HFFc6 (cell line): ENCODE measurements at places on chromosomes 6 and 20. TPM values are rescaled to one million over a fixed set of nuclear protein-coding genes. Genes with fewer than 3 reads are reported as not detected.

The CPXM1 gene
- not detected in 3 replicates for total RNA-seq

- peak; percentile 2 for DNase-seq
Observed at GRCh38 chr20:20864351-20865096, 152.1 kb upstream of the RALGAPA2 start.

The OARD1 gene
- 13.4 and 13.7 TPM in 2 replicates for total RNA-seq

DNA sequence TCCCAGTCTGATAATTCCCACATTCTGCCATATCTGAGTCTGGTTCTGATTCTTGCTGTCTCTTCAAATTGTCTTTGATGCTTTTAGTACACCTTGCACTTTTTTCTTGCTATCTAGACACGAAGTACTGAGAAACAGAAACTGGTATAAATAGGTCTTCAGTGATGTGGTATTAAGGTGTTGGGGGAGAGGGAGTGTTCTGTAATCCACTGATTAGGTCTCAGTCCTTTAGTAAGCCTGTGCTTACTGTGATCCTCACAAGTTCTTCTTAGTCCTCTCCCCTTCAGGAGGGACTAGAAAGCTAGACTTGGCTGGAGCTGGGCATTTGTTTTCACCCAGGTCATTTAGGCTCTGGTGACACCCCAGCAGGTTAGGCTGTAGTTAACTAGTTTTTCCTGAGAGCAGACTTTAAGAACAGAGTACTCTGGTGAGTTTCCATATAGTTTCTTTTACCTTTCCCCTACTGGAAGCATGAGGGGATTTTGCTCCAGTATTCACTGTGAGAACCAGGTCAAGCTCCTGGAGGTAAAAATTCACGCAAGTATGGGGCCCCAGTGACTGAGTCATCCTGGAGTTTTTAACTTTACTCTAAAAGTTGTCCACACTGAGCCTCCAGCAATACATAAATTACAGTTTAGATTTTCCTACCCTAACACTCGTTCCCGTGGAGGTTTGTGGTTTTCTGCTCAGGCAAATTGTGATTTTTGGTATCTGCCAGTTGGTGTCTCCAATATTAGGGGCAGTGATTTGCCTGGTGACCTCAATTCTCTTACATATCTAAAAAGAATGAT lies 154.6 kb downstream of the CDKAL1 start:
- peak; percentile 20 for DNase-seq

The FAM83C gene
- total RNA-seq: not detected in 2 replicates

- DNase-seq: no peak
Observed at GRCh38 chr6:54361188-54361587, 52.9 kb downstream of the TINAG start.

DNA sequence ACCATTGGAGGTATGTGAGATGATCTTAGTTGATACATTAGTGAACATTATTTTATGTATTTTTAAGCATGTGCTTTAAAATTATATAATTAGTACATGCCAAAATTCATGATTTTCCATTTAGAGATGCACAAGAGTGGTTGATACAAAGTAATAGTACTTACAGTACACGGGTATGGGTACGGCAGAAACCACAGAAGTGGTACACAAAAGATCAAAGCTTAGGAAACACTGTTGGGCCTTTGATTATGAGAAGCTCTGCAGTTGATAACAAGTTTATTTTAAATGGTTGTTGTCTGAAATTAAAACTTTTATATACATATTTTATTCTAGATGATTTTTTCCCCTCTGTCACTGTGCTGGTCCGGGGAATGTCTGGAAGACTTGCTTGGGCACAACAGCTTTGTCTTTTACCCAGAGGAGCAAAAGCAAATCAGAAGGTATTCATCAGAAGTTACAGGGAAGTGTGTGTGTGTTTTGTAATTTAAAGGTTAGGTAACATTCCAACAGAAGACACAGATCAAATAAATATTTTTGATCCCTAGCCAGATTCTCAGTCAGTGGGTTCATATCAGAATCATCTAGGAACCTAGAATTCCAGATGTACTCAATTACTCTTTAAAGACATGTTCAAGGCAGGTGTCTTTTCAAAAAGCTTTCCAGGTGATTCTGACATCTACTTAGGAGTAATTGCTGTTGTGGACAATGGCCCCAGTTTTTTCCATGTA lies 32.5 kb upstream of the ADIG start:
- no peak for DNase-seq

DNA sequence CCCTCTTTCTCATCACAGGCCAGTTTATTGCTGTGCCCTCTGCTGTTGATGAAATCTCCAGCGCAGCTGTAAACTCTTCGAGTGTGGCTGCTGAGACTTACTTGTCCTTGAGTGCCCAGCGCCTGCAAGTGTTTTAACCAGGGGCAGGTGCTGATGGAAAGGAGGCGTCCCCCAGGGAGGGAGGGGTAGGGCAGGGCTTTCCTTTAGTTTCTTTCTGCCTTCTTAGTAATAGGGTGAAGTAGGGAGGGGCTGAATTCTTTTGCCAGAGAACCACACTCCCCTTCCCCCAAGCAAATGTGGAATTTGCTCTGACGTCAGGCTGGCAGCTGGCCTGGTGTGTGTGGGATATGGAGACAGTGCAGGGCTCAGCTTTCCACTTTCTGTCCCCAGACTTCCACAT lies 61.2 kb downstream of the IGF2R start:
- peak; percentile 91 for DNase-seq

The IL20RA gene
- not detected in 3 replicates for total RNA-seq

GRCh38 chr6:170006071-170006899 lies 254.9 kb downstream of the ERMARD start:
- DNase-seq: no peak

The CGA gene
- 0.77 to 1.1 TPM (median 0.97 TPM) in 3 replicates for total RNA-seq

DNA sequence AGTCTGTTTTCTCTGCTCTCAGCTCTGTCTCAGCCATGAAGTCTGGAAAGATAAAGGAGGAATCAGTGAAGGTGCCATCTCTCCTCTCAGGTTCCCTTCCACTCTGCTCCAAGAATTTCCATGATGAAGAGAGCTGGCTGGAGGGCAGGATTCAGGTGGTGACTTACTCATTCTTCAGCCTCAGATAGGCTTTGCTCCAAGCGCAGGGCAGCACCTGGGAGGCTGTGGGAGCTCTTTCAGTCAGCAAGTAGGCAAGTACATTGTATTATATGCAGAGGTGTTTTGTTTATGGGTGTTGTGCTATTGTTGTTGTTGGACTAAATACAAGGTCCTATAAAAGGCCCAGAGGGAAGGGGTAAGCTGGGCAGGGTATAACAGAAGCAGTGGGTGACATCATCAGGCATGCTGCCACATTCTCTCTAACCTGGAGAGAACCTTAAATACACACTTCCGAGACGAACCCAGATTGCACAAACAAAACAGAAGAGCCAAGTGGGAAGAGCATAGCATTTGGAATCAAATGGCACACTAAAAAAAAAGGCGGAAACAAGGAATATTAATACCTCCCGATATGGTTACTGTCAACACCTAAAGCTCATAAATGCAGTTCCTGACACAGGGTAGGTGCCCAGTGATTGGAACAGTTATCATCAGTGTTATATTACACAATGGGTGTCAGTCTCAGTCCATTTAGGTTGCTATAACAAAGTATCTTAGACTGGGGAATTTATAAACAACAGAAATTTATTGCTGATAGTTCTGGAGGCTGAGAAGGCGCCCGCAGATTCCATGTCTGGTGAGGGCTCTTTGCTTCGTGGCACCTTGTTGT lies 14.5 kb upstream of the PSMG4 start:
- DNase-seq: no peak

The GGTLC1 gene
- not detected in 3 replicates for total RNA-seq

The SYCP2 gene
- total RNA-seq: 0.51 and 0.97 TPM in 2 replicates

DNA sequence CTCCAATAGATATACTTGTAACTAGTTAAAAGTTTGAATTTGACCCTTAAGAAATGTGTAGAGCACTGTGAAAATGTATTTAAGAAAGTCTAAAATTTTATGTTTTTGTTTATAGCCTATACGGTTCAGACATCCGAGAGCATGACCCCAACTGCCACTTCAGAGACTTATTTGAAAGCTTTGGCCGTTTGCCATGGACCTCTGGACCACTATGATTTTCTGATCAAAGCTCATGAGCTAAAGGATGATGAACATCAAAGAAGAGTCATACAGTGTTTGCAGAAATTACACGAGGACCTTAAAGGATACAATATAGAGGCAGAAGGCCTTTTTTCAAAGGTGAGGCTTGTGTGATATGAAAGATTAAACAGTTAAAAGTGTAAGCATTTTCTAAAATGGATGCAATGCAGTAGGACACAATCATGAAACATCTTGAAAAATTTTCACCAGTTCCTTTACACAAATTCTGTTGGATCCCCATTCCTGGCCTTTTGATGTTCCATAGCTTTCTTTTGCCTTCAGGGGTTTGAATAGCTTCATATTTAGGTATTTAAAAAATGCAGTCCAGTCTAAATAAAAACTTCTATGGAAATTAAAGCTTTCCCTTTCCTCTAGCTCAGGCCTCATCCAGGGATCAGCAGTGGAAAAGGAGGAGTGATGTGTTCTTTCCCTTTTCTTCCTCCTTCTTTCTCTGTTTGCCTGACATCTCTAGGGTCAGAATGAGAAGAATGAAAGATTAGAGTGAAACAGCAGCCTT lies 29.0 kb downstream of the AFG1L start:
- no peak for DNase-seq

The PTK6 gene
- not detected in 3 replicates for total RNA-seq

The ZFP57 gene
- total RNA-seq: not detected in 3 replicates

The TUBB1 gene
- total RNA-seq: not detected in 3 replicates

GRCh38 chr6:166619912-166620311 lies 7.1 kb downstream of the RPS6KA2 start:
- DNase-seq: peak; percentile 95

- DNase-seq: no peak
Observed at GRCh38 chr20:34557936-34558319, 590 bp upstream of the MAP1LC3A start.

DNA sequence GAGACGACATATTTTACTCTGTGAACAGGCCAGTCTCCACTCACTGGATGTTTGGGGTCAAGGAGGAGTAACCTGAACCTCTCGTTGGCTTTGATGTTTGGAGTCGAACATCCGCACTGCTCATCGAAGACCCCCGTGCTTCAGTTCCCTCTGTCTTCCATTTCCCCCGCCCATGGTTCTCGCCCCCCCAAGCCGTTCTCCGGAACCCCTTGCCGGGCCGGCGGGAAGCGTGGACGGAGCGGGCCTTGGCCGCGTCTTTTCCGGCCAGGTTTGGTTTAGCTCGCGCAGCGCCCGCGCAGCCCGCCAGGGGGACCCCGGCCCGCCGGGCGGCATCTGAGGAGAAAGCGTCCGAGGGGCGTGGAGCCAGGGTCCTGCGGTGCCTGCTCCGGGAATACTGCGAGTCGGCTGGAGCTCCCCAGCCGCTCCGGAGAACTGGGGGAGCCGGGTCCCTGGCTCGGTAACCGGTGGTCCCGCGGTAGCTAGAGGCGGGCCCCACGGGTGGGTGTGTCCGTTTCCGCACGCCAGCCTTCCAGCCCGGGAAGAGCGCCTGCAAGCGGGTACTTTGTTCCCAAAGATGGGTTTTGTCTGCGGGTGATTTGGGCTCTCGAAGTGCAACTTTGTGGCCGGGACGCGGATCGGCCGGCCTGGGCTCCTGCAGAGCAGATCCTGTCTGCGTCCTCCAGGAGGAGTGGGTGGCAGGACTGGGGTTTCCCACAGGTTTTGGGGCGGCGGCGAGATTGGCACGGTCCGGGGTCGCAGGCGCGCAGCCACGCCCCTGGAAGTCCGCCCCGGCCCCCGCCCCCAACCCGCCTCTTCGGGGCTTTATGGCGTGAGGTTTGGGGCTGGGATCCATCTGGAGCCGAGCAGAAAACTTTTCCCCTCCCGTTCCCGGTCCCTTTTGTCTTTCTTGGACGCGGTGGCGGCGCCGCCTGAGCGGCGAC lies at the start of gene TMEM200A:
Gene TMEM200A (plus strand): TSS at position 852 of the 941 bp plus-strand sequence. CDS start 74,406 bp downstream, outside the sequence.
- DNase-seq: peak; percentile 39

DNA sequence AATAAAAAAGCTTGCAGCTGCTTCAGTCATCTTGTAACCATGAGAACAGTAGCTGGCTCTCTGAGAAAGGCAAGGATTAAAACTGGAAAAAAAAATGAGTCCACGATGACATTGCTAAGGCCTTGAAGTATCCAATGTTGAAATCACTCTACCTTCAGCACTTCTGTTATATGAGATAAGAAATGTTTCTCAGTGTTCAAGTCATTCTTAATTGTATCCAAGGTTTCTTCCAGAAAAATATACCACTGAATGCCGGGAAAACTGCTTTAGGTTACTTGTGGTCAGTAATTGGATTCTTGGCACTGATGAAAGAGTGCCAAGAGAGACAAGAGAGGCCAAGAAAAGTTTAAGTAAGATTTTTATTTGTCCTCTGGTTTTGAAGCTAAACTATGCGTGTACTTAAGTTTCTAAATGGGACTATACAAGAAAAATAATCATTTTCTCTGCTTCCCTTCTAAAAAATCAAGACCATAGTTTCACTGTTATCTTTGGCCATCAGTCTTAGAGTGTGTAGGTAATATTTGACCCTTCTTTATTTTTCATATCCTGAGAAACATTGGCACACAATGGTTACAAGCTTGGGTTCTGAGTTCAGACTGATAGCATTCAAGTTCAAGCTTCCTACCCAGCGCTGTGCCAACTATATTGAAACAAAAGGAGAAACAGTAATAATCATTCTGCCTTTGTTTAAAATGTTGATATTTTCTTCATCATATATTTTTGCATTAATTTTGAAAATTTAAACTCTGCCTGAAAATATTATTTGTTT lies 84.6 kb downstream of the TRDN start:
- DNase-seq: no peak

GRCh38 chr6:109076377-109076776 lies 18.3 kb downstream of the SESN1 start:
- DNase-seq: no peak

GRCh38 chr20:58695084-58695722 lies 2.6 kb downstream of the NPEPL1 start:
- DNase-seq: no peak

DNA sequence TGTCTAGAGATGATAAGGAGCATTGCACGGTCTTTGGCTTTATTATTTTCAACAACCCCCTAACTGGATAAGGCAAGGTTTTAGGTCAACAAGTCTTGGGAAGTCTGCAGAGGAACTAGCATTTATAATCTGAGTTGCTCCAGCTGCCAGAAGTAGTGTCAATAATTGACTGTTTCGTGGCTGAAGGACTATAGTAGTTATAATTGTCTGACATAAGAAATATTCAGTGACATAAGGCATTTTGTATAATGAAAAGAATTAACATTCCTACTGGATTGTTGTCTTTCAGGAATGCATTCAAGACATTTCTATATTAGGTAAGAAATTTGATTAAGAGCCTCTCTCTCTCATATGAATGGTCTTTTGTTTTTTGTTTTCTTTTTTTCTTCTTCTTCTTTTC lies 136.9 kb upstream of the SGK1 start:
- no peak for DNase-seq

GRCh38 chr6:43391440-43392031 lies 22.1 kb upstream of the ZNF318 start:
- DNase-seq: no peak

GRCh38 chr6:126367849-126368248 lies 27.9 kb downstream of the CENPW start:
- no peak for DNase-seq

The SNRPB2 gene
- 66.0 to 74.2 TPM (median 73.4 TPM) in 3 replicates for total RNA-seq

The PRL gene
- total RNA-seq: not detected in 2 replicates

The SNAI1 gene
- total RNA-seq: 5.8 to 6.0 TPM (median 5.9 TPM) in 3 replicates

The PTGIS gene
- total RNA-seq: not detected in 3 replicates

The STX16 gene
- 44.0 to 45.5 TPM (median 45.5 TPM) in 3 replicates for total RNA-seq

- no peak for DNase-seq
Observed at GRCh38 chr20:884983-885952, 30.9 kb downstream of the ANGPT4 start.

GRCh38 chr20:25355866-25356265 lies 34.8 kb downstream of the ABHD12 start:
- DNase-seq: no peak

The SPDEF gene
- total RNA-seq: not detected in 2 replicates

The RAET1G gene
- 0.87 to 1.1 TPM (median 0.94 TPM) in 3 replicates for total RNA-seq

The FAM217A gene
- total RNA-seq: not detected in 3 replicates

The ACTR5 gene
- 3.0 and 3.7 TPM in 2 replicates for total RNA-seq
